Dorsolateral prefrontal cortex (tissue), 122 donors: ENCODE measurements at places on chromosomes 1 and 21.

DNA sequence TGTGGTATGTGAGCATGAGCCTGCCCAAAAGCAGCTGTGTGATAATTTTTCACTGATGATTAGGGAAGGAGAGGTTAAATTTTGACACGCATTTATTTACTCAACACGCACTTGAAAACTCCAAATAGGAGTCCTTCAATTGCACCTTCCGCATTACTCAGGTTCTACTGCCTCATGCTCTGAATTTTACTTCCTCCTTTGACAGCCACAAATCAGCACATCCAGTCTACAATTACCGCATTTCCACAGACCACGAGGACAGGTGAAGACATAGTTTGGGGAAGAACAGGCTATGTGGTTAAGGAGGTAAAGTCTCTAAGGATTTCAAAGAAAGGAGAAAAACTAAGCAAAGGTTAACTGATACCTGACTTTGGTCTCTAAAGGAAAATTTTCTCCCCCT lies 2.6 kb downstream of the CAPN8 start:
- no peak for DNase-seq

GRCh38 chr1:27097484-27097917 lies 57.4 kb downstream of the SLC9A1 start:
- DNase-seq, result peak; percentile 83

DNA sequence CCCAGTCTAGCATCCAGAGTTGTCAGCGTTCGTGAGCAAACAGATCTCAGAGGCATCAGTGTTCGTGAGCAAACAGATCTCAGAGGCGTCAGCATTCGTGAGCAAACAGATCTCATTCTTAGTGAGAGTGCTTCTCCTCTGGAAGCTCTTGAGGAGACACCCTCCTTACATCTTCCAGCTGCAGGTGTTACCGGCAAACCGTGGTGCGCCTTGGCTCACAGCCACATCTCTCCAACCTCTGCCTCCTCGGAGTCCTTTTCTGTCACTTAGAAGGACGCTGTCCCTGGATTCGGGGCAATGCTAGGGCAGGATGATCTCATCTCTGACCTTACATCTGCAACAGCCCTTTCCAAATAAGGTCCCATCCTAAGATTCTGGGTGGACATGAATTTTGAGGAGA lies 14.6 kb upstream of the UMODL1 start:
- no peak for DNase-seq

GRCh38 chr1:92483610-92484471 lies 2.9 kb downstream of the GFI1 start:
- no peak for DNase-seq

GRCh38 chr1:213201380-213202155 lies 150.5 kb downstream of the RPS6KC1 start:
- no peak for DNase-seq

GRCh38 chr1:40221977-40222772 lies 25.6 kb upstream of the TMCO2 start:
- no peak for DNase-seq

GRCh38 chr1:17611991-17612390 lies 72.5 kb downstream of the ARHGEF10L start:
- DNase-seq, result no peak

GRCh38 chr1:154176337-154176736 lies 15.6 kb downstream of the TPM3 start:
- DNase-seq, result no peak

DNA sequence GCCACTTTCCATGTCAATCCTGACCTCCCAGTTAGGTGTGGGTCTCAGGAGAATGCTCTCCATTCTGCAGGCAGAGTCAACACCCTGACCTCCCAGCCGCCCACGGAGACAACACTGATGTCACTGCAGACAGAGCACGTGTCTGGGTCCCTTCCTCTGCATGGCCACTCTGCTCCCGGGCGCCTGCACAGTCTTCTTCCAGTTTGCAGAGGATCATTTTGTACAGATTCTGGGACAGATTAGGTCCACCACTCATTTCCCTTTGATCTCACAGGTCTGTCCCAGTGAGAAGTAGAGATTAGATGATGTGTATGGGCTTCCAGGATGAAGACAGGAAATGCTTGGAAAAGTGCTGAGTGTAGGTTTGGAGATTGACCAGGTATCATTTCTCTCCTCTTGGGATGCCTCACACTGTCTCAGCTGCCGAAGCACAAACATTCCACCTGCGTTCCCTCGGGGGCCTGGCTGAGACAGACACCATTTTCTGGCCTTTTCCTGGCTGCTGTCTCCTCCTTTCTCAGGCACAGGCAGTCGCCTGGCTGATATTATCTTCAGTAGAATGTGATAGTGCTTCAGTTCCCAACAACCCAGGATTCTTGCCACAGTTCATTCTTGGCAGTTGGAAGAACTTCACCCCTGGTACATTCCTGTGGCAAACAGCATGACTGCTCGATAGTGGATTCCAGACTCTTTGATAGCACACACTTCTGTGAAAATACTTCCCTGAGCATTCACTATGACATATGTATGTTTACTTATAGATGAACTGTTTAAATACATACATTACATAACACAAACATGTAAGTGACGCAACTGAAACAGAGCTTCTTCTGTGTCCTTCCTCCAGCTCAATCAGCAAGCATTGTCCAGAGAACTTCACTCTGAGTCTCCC lies 7.9 kb downstream of the MYBPHL start:
- DNase-seq, result peak; percentile 84
